NCI-H82 (cell line): ENCODE measurements at places on chromosomes 4 and X.
A peak's percentile ranks its signal among the peaks of the same experiment; 100 is the strongest.

DNA sequence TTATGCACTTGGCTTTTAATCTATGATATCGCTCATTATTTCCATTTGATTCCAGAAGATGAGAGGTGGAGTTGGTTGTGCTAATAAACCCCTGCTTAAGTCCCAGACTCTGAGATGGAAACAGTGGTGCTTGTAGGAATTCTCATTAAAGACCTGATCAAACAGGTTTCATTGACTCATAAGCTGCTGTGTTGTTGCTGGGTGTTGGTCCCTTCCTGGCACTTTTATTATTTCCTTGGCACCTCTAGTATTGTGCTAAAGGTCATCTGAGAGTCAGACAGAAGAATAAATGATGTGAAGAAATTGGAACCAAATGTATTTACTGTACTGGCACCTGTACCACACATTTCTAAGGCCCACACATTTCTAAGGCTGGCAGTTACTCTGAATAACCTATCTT is 544.7 kb upstream of the NR3C2 start:
- no peak for DNase-seq

- DNase-seq: no peak
Observed at GRCh38 chrX:69027181-69028005, 137.9 kb downstream of the PJA1 start.

GRCh38 chrX:53918702-53919101 is 125.6 kb downstream of the PHF8 start:
- DNase-seq: no peak

DNA sequence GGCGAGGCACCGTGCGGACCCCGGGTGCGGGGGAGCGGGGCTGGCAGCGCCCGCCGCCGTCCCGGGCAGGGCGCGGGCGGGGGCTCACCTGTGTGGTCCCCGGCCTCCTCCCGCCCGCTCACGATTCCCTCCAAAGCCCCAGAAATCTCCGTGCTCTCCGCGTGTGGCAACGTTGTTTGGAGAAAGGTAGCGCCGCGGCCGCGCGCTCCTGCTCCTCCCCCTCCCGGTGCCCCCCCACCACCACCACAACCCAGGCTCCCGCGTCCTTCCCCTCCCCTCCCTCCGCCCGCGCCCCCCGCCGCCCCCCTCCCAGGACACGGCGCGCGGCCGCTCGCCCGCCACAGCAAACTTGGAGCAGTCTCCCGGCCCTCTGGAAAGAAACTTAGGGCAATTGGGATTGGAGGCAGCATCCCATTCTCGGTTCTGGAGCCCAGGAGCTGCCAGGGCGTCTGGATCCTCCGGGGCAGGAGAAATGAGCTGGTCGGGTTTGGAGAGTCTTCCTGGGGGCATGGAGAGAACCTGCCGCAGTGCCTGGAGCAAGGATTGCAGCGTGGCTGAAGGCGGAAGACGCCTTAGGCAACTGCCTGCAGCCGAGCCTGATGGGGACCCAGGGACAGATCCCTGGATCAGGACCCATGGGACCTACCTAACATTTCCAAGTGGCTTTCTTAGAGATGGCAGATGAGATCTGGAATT is 855 bp downstream of the KLF3 start:
- DNase-seq: peak; percentile 54

- DNase-seq: peak; percentile 16
Observed at GRCh38 chr4:76012388-76012801, 5.1 kb upstream of the CXCL9 start.

DNA sequence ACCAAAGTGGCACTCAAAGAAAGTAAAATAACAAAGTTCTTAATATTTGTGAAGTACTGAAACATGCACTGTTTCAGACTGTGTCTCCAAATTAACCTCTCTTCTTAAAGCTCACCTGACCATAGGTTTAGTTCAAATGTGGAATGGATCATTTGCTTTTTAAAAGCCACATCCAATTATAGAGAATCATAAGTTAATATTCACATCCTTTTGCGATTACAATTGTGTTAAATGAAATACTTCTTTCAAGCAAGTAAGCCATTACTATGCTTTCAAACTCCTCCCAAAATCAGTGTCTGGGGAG is 95.3 kb upstream of the PTPN13 start:
- DNase-seq: no peak

GRCh38 chr4:155794589-155795236 is 35.9 kb downstream of the GUCY1B1 start:
- no peak for DNase-seq

- no peak for DNase-seq
Observed at GRCh38 chrX:4181782-4182407, 468.4 kb upstream of the PRKX start.

- no peak for DNase-seq
Observed at GRCh38 chr4:107478327-107478980, 241.6 kb downstream of the PAPSS1 start.

GRCh38 chr4:113153529-113154101 is 104.2 kb downstream of the ANK2 start:
- DNase-seq: peak; percentile 87

DNA sequence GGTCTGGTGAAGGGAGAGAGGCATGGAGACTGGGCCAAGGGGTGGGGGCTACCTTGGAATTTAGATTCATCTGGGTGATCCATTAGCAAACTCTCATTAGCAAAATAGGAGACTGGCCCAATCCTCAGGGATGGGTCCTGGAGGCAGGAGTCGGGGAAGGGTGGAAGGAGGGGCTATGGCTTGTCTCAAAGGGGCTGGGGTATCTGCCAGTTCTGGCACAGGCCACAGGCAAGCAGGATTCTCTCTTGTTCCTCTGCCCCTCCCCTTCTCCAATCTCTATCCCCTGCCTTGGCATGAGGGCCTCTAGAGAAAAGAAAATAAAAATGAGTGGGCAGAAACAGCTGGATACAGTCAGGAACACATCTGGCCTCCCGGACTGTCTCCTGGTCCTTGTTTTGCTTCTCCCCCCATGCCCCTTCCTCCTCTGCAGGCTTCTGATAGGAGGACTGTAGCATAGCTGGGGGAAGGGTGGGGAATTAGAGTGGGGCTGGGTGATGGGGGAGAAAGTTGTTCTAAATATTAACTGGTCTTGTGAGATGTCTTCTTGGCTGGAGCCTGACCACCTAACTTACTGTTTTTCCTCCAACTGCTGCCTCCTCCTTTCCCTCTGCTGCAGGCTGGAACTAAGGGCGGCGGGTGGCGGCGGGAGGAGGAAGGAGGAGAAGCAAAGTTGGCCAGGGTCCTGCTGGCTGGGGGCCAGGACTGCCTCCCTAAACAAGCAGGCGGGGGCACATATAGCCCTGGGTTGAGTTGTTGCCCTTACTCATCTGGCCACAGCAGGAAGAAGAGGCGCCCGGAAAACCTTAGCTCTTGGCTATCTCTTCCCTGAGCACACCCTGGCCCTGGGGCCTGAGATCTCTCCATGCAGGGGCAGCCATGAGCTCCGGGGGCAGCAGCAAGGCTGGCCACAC is 53.3 kb upstream of the LAS1L start:
- DNase-seq: no peak

- DNase-seq: no peak
Observed at GRCh38 chr4:7654550-7655445, 220.1 kb upstream of the PSAPL1 start.

GRCh38 chr4:150381609-150382008 is 200.3 kb upstream of the MAB21L2 start:
- DNase-seq: no peak

DNA sequence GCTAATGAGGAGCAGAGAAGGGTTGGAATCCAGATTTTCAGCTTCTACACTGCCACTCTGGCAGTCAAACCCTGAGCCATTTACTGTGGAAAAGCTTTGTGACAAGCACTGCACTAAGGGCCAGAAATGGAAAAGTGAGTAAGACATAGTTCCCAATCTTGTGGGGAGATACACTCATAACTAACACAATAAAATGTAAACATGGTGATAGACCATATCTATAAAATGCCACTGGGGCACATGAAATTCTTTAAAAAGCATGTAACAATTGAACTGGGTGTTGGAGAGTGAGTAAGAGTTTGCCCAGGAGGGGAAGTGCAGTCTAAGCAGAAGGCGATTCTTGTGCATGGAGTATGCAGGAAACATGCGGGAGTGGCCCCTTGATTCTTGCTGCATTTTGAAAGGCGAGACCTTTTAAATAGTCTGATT is 32.0 kb upstream of the ANXA5 start:
- DNase-seq: no peak

- DNase-seq: no peak
Observed at GRCh38 chrX:117919755-117920154, 196.9 kb downstream of the KLHL13 start.

DNA sequence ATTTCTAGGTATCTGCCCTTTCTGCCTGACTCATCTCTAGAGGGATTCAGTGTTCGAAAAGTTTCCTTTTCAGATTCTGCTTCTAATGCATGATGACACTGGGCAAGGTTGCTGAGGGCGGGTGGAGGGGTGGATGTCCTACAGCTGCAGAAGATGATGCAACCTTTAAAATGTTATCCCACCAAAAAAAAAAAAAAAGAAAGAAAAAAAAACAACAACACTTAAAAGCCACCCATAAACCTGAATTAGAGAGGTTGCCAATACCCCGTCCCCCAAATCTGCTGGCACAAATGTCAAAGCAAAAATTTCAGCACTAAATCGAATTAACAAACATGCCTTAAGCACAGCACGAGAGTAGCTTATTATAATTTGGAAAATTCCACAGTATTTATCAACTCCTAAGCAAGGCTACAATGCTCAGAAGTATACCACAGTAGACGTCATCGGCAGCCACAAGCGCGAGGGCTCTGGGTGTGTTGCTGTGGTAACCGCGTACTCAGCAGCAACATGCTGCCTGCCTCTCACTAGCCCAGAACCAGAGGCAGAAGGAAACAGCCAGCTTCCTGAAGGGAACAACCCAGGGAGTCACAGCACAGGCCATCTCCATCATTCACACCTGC is 167.5 kb upstream of the MAP3K15 start:
- DNase-seq: no peak

- DNase-seq: no peak
Observed at GRCh38 chrX:111319451-111319850, 49.2 kb upstream of the CAPN6 start.

DNA sequence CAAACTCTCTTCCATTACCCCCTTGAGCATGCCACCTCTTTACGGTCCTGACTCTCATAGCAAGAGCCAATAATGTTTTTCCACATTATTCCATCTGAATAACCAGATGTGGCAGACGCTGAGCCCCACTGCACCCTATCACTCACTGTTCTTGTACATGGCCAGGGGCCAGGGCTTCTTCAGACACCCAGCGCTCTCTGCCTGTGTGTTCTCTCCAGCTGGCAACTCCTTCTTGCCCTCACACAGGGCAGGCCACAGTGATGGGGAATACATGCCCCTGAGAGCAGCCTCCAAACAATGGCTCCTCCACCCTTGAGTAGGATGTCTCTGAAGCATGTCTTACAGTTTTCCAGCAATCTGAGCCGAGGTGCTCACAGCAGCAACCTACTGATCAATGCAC is 50.8 kb upstream of the STIM2 start:
- no peak for DNase-seq

- no peak for DNase-seq
Observed at GRCh38 chr4:4962928-4963327, 56.3 kb downstream of the CYTL1 start.

- DNase-seq: peak; percentile 31
Observed at GRCh38 chr4:20638825-20639224, 61.4 kb upstream of the PACRGL start.

DNA sequence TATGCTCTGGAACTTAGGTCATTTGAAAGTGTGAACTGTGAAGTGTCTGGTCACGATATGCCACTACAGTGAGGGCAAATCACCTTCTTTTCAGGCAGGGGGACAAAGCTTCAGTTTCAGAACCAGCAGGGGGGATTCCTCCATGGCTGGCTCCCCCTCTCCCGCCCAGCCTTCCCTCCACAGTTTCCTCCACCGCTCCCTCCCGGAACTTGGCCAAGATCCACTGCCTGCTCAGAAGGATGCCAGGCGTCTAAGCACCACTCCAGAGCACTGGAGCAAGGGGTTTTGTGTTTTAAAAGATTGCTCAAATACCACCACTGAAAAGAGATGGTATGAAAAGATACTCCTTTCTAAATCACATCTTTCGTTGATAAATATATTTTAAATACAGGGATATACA is 126.9 kb downstream of the ELOVL6 start:
- DNase-seq: no peak

GRCh38 chr4:88722276-88722780 is 24.7 kb upstream of the NAP1L5 start:
- no peak for DNase-seq

DNA sequence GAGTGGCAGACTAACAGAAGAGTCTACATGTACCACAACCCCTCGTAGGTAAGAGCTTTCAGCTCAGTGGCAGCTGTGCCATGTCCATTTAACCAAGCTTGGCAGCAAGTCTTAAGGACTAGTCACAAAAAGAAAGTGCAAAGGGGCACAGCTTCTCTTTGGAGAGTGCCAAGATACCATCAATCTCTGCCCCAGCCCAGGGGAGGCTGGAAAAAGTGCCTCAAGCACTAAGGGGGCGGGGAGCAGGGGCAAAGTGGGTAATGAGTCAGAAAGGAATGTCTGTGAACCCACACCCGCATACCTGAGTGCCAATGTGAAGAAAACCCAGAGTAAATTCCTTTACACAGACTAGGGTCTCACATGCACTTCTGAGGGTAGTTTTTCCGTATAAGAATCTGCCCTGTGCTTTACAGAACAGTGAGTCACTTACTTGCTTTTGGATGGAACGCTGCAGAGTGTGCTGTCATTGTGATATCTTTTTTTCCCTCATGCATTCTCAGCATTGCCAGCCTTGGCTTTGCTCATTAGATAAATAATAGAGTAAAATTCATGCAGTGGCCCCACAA is 219.8 kb downstream of the ZNF674 start:
- no peak for DNase-seq

- DNase-seq: peak; percentile 67
Observed at GRCh38 chrX:107716816-107717700, 58.5 kb downstream of the TSC22D3 start.

- peak; percentile 13 for DNase-seq
Observed at GRCh38 chr4:31374256-31374960, 654.2 kb downstream of the PCDH7 start.

DNA sequence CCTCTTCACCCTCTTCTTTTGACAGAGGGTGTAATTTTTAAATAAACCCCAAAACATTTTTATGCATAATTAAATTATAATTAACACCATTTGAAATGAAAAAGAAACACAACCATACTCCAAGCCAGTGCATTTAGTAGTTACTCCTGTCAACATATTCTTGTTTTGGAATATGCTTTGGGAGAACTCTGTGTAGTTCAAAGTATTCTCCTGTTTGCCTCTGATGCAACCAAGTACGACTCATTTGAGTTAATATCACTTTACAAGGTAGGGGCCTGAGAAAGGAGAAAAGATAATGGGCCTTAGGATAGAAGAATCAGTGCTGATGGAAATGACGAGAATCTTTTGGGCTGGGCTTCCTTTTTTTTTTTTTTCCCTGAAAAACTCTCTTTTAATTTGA is 2.7 kb downstream of the PTPN13 start:
- DNase-seq: no peak

DNA sequence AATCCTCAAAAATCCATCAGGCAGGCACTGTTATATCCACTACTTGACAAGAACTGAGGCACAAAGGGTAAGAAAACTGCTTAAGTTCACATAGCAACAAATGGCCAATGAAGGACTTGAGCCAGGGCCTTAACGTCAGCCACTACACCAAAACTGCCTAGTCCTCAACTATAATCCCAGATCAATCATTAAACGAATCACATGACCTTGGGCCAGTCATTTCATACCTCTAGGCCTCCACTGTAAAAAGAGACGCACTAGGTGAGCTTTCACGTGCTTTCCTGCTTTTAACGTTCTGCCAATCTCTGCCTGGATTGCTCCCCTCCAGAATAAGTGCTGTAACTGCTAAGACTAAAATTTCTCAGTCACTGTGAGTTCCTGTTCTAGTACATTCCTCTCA is 54.7 kb downstream of the RHOXF2B start:
- DNase-seq: no peak
